ENCODE measurements at places on chromosomes 13 and 19.

GRCh38 chr19:16370641-16371391 is 46.2 kb downstream of the KLF2 start:
- no peak for DNase-seq

GRCh38 chr13:72437458-72437857 is 290.0 kb downstream of the MZT1 start:
- DNase-seq: no peak

- no peak for DNase-seq
Observed at GRCh38 chr13:94120878-94121277, 358.6 kb downstream of the DCT start.

DNA sequence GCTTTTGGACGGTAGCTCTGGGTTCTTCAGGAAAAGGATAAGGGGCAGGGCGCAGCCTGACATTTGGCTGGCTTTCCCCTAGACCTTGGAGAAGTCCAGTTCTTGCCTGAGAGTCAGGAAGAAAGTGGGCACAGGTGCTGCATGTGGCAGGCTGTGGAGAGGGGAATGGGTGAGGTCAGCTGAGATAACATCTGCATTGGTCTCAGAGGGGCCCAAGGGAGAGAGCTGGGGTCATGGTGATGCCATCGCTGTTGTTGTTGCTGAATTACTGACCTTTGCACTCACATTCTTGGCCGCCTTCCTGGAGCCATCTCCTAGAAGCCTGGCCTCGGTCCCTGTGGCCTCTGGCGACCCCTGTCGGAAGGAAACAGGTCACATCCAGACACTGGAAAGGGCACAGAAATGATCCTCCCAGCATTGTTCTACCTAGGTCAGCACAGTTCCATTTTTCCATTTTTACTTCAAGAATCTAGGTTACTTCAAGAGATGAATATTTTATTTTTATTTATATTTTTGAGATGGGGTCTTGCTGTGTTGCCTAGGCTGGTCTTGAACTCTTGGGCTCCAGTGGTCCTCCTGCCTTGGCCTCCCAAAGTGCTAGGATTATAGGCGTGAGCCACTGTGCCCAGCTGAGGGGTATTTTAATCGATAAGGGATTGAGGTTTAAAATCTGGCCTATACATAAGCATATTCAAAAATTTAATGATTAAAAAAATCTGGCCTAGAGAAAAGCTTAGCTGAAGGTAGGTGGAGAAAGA is 6.5 kb upstream of the LIPE start:
- peak; percentile 67 for DNase-seq

- no peak for DNase-seq
Observed at GRCh38 chr13:50069261-50069660, 54.0 kb downstream of the KCNRG start.

GRCh38 chr19:14772995-14773394 is 5.4 kb downstream of the ADGRE2 start:
- DNase-seq: no peak

DNA sequence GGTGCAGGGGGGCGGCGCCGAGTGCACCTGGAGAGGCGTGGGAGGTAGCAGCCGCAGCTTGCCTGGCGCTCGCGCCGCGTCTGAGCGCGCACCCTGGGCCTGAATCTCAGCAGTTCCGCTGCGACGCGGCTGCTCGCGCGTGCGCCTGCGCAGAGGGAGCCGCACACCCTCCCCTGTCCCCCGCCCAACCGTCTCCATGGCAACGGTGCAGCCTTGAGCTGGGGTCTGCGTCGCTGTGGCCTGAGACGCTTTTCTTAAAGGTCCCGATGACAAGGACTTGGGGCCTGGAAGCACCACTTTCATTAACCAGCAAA is at the start of gene PNMA8B:
PNMA8B (minus strand) TSS at position 82 of the 314 bp plus-strand sequence. CDS start 402 bp downstream, outside the sequence.
- DNase-seq: no peak

Measured in gastrocnemius medialis (tissue), 4 donors.